ENCODE measurements at places on chromosomes 11 and 22.

DNA sequence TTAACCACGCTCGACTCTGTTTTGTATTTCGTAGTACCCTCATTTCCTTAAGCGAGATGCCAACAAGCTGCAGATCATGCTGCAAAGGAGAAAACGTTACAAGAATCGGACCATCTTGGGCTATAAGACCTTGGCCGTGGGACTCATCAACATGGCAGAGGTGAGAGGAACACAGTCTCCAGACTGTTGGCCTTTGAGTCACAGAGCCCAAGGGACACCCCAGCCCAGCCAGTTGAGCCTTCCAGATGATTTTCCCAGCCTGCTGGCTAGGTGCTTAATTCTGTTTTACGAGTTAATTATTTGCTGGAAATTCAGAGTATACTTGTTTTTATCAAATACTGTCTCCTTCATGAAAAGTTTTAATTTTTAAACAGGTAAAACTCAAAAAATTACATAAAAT, 57.3 kb upstream of the RAB1B start:
- DNase-seq = no peak

- DNase-seq = no peak
Observed at GRCh38 chr11:130359419-130359818, 44.7 kb upstream of the ZBTB44 start.

- DNase-seq = no peak
Observed at GRCh38 chr22:30370641-30371230, 13.9 kb downstream of the CCDC157 start.

- DNase-seq = no peak
Observed at GRCh38 chr11:35143297-35144135, 4.5 kb downstream of the CD44 start.

GRCh38 chr11:44223238-44223637, 86.7 kb downstream of the ALX4 start:
- DNase-seq = no peak

DNA sequence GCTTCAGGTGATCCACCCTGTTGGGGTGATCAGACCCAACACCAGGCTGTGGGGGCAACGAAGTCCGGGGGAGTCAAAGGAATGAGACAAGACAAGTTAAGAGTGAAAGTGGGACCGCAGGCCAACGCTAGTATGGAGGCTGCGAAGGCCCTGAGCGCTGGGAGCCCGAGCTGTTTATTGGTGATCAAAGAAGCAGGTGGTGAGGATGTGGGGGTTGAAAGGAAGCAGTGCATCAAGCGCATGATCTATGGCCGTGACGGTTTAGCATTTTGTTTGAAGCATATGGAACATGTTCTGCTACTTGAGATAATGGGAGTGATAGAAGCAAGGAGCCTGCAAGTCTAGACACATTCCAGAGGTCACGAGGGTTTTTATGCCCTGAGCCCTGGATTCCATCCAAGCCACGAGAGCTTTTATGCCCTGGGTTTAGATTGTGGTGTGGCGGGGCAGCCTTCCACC, 49.5 kb downstream of the MCHR1 start:
- no peak for DNase-seq

- DNase-seq = no peak
Observed at GRCh38 chr22:30887861-30888260, 80.7 kb downstream of the MORC2 start.

GRCh38 chr11:94649254-94649653, 82.1 kb downstream of the PIWIL4 start:
- DNase-seq = no peak

DNA sequence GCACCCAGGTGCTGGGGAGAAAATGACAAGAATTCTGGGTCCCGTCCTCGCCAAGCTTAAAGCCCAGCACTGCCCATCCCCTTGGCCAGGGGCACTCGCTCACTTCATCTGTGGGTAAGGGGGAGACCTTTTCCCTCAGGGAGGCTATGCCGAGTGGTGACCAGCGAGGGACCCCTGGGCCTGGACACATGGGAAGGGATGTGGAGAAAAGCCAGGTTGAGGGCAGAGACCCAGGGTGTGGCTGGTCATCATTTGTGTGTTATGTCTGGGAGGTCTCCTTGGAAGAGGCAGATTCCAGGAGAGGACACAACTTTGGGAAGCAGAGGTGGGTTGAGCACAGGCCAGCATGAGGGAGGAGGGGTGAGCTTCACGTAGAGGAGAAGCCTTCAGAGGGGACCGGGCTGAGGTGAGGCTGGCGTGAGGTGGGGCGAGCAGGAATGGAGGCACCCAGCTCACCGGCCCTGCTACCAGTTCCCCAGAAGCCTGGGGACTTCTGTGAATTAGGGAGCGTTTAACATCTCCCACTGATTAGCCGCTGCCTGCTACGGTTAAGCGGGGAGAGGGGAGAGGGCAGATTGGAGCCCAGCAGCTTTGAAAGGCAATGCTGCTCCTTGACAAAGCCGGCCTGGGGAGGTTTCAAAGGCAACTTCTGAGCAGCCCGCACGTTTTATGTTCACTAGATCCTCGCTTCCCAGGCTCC, 25.8 kb upstream of the NECTIN1 start:
- no peak for DNase-seq

- DNase-seq = no peak
Observed at GRCh38 chr22:47921906-47922305, 1159.5 kb downstream of the TBC1D22A start.

GRCh38 chr11:73555615-73556014, 42.3 kb downstream of the FAM168A start:
- no peak for DNase-seq

- DNase-seq = no peak
Observed at GRCh38 chr11:13440100-13440855, 22.7 kb downstream of the BTBD10 start.

DNA sequence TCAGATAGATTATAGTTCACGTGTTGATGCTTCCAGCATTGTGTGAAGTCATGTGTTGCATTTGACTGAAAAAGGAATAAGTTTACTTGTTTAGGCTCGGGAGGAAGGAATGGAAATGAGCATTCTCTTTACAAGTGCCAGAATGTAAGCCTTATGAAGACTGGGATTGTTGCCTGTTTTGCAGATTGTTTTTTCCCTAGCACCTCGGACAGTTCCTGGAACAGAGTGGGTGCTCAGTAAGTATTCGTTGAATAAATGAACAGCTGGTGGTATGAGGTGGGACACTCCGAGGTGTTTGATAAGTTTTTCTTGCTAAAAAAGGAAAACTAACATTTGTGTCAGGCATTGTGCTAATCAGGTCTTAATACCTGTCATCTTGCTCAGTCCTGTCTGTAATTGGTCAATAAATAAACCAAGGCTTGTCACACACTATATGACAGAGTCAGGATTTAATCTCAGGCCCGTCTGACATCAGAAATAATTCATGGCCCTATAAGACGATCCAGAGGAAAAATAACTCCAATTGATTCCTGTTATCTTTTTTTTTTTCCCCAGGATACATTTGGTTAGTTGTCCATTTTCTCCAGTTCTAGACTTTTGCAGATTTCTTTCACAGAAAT, 304.7 kb downstream of the NELL1 start:
- no peak for DNase-seq

DNA sequence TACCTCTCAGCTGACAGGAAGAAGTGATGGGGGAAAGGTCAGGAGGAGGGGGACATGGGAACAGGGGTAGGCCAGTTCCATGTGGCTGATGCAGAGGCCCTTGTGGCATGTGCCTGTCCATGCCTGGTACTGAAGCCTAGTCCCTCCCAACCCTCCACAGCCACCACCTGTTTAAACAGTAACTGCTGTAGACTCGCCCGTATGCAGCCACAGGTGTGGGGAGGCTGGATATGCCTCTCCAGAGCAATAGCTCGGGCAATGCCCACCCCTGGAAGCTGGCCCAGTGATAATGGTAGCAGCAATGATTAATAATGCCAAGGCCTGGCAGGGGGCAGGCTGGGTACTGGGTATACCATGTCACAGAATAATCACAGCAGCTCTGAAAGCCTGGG, 2.3 kb downstream of the SMTN start:
- DNase-seq = no peak

- DNase-seq = no peak
Observed at GRCh38 chr11:115476463-115477286, 27.5 kb downstream of the CADM1 start.

GRCh38 chr11:114165326-114166230, 106.1 kb downstream of the ZBTB16 start:
- no peak for DNase-seq

GRCh38 chr11:132464939-132465338, 1067.4 kb downstream of the OPCML start:
- DNase-seq = no peak

- no peak for DNase-seq
Observed at GRCh38 chr11:113234888-113235287, 79.5 kb upstream of the TTC12 start.

GRCh38 chr11:104534278-104534677, 364.0 kb downstream of the CASP12 start:
- no peak for DNase-seq

DNA sequence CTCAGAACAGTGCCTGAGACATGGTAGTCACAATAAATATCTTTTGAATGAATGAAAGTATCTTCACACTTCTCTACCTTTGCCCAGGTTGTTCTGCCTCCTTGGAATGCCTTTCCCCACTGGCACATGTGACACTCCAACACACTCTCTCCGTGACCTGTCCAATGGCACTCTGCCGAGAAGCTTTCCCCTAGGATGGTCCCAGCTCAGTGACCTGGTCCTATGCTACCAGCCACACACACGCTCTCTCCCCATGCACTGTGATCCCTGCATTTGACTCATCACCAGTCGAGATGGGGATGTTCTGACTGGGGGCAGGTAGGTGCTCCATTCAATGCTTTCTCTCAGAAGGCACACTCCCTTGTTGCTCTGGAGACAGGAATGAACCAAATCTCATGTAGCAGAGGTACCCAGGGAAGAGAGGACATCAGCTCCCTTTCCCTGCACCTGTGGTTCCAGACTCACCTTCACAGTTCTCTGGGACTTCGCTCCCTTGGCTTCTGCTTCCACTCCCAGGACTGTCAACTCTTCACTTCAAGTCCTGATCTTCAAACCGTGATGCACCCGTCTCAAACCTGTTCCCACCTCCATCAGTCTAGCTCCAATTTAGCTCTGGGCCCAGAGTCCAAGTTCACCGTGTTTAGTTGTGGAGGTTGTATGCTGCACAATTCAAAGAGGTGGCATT, 30.7 kb upstream of the LMO1 start:
- no peak for DNase-seq
